ENCODE measurements at places on chromosomes 11 and 22.
A peak's percentile ranks its signal among the peaks of the same experiment; 100 is the strongest.

- no peak for DNase-seq
Observed at GRCh38 chr11:131533998-131534397, 163.6 kb downstream of the NTM start.

DNA sequence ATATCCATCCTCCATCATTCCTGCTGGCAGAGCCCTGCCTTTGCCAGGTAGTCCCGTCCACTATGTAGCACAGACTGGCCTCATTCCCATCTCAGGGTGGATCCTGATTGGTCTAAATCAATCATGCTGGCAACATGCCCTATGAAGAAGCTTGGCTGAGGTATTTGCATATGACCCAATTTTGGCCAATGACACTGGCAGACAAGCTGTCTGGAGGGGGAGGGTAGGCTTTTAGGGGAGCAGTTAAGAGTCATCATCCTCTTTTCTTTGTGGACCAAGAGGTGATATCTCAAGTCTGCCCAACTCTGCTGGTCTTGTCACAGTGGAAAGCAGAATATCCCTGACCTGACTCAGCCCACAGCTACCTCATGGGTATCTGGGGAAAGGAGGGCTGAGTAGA is 5.1 kb downstream of the CCDC89 start:
- no peak for DNase-seq

- no peak for DNase-seq
Observed at GRCh38 chr11:32088117-32088941, 2.5 kb upstream of the RCN1 start.

- no peak for DNase-seq
Observed at GRCh38 chr11:1172729-1173117, 15.0 kb downstream of the MUC5AC start.

- DNase-seq = no peak
Observed at GRCh38 chr11:28615542-28615941, 507.4 kb downstream of the METTL15 start.

- DNase-seq = no peak
Observed at GRCh38 chr11:18193010-18193409, 20.4 kb downstream of the MRGPRX4 start.

DNA sequence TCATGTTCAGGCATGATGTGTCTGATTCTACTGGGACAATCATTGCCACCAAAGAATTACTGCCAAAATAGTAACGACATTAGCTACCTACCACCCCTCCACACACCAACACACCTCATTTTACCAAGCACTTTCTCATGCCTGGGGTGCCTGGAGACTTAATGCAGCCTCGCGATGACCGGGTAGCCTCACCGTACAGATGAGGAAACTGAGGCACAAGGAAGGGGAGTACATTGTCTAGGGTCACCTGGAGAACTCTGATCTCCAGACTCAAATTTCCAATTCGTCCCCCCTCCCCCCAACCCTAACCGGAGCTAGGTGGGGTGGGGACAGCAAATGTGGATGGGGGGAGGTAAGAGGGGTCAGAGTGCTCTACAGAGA is 2.7 kb upstream of the RTN4RL2 start:
- DNase-seq = no peak

DNA sequence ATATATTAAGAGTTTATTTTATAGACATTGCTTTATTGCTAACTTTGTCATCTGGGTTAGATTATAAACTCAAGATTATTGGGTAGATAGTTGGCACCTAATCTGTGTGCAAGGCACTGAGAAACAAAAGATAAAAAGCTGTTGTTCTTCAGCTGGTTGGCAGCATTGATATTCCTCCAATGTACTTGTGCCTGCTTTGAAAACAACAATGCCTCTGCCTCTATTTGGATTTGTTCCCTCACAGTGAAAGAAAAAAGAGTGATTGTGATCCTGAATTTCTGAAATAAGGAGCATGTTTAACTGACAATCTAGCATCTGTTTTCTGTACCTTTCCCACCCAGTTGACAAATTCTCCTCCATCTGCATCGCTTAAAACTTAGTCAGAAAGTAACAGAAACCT is 98.3 kb downstream of the TYR start:
- DNase-seq = no peak

- no peak for DNase-seq
Observed at GRCh38 chr22:40399621-40400020, 29.2 kb downstream of the SGSM3 start.

- no peak for DNase-seq
Observed at GRCh38 chr22:36828815-36829214, 12.0 kb upstream of the PVALB start.

- DNase-seq = no peak
Observed at GRCh38 chr11:70507466-70508230, 109.3 kb downstream of the CTTN start.

- DNase-seq = no peak
Observed at GRCh38 chr11:69541501-69542313, 60.2 kb downstream of the LINC01488 start.

- no peak for DNase-seq
Observed at GRCh38 chr11:13378316-13378715, 84.7 kb downstream of the BTBD10 start.

DNA sequence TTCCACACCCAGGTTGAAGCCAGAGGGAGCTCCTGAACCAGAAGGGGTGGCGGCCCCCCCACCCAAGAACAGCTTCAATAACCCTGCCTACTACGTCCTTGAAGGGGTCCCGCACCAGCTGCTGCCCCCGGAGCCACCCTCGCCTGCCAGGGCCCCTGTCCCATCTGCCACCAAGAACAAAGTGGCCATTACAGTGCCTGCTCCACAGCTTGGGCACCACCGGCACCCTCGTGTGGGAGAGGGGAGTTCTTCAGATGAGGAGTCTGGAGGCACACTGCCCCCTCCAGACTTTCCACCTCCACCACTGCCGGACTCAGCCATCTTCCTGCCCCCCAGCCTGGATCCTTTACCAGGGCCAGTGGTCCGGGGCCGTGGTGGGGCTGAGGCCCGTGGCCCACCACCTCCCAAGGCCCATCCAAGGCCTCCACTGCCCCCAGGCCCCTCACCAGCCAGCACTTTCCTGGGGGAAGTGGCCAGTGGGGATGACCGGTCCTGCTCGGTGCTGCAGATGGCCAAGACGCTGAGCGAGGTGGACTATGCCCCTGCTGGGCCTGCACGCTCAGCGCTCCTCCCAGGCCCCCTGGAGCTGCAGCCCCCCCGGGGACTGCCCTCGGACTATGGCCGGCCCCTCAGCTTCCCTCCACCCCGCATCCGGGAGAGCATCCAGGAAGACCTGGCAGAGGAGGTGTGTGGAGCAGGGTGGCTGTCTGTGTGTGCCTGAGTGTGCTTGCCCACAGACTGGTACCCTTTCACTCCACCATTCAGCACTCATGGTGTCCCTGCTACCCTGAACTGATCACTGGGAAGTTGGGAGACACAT is 6.7 kb downstream of the PHOX2A start:
- no peak for DNase-seq

- no peak for DNase-seq
Observed at GRCh38 chr22:40243891-40244290, 66.2 kb downstream of the TNRC6B start.

- DNase-seq = no peak
Observed at GRCh38 chr11:76854709-76855108, 6.0 kb upstream of the ACER3 start.

- DNase-seq = no peak
Observed at GRCh38 chr11:32963721-32964120, 52.0 kb upstream of the DEPDC7 start.

DNA sequence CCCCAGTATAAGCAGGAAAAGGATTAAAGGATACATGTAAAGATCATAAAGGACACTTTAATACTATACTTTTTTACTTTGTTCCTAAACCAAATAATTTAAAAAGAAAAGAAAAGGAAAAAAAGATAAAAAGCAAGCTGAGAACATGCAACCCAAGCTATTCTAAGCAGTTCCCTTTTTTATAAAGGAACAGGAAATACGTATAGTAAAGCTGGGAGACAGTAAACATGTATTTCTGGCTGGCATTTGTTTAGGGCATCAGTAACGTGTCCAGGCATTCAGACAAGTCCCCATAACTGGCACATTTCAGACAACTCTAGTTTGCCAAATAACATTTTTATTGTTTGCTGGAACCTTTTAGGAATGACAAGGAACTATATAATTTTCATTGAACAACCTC is 24.9 kb downstream of the BCO2 start:
- no peak for DNase-seq

GRCh38 chr11:28107191-28107749 is 686 bp downstream of the KIF18A start:
- DNase-seq = no peak

DNA sequence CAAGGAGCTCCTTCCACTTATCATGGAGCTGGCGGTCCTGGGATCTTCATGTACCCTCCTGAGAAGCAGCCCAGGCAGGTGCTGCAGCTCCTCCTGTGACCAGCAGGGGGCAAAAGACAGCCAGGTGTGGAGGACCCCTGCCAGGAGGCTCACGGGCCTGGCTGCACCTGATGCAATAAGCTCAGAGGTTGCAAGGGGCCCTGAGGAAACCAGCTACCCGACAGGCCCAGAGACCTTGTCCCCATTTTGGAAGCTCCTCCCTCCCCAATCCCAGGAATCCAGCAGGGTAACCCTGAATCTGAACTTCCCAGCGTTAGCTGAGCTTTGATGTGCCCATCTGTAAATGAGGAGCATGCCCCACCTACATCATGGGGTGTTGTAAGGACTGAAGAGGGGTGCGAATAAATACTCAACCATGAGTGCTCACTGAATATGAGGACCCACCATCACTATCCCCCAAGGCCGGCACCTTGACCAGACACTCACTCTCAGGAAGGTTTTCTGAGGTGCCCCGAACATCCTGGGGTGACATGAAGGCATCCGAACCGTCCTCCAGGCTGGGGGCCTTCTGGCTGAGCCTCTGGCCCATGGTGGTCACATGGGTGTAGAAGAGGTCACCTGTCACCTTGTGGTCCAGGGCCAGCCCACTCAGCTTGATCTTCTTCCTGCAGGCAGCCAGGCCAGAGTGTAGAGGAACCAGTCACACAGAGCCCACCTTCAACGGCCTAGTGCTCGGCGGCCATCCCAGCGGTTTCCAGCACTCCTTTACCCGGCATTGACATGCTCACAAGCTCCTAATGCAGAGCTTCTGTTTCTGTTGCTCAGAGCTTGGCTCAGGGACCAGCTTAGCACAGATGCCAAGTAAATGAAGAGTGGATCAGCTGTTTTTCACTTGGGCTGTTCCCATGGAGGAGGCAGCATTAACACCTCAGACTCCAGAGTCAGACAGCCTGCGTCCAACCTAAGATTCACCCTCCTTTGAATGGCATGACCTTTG is 21.7 kb downstream of the SLC43A1 start:
- peak; percentile 62 for DNase-seq

- DNase-seq = no peak
Observed at GRCh38 chr11:41522899-41523672, 63.6 kb upstream of the LRRC4C start.

GRCh38 chr11:75792127-75792731 is 22.8 kb upstream of the UVRAG start:
- no peak for DNase-seq

GRCh38 chr11:13776134-13776815 is 107.8 kb downstream of the FAR1 start:
- DNase-seq = no peak

DNA sequence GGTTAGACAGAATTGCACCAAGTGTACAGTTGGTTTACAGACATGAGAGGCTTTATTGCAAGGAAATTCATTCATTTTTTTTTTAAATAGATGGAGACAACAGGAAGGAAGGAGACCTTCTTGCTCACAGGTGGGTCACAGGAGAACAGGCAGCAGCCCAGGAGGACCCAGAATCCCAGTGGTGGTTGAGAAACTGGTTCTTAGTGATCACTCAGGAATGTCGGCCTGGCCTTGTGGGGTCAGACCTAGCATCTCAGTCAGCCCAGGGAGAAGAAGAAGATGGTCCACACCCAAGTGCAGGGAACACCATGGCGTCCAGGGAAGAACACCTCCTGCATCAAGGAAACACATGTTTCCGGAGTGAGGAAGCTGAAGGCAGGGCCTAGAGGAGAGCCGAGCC is 849 bp downstream of the KRTAP5-11 start:
- DNase-seq = no peak

DNA sequence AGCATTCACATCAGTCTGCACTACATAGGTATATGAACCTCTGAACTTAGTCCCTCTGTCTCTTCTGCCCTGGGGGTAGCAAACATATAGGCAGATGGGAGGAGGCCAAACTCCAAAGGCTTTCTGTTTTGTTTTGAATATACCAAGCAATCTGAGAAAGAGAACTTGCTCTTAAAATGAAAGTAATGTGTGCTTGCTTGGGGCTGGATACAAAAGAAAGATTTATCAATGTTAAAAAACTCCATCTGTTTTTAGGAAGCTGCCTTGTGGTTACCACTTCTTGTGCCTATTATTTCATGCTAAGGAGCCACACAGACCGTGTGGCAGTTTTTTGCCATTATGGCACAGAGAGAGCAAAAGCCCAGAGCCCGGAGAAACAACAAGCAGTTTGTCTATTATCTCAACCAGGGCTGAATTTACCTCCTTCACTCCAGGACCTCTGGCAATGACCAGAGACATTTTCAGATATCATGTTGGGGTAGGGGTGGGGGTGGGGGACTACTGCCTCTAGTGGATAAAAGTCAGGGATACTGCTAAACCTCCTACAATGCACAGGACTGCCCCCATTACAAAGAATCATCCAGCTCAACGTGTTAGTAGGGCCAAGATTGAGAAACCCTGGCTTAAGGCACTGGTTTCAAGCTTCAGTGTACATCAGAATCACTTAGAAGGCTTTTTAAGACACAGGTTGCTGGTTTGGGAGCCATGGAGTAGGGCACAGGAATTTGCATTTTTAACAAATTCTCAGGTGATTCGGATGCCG is 124.2 kb downstream of the APIP start:
- DNase-seq = no peak

- DNase-seq = no peak
Observed at GRCh38 chr11:24872651-24873311, 375.9 kb downstream of the LUZP2 start.

DNA sequence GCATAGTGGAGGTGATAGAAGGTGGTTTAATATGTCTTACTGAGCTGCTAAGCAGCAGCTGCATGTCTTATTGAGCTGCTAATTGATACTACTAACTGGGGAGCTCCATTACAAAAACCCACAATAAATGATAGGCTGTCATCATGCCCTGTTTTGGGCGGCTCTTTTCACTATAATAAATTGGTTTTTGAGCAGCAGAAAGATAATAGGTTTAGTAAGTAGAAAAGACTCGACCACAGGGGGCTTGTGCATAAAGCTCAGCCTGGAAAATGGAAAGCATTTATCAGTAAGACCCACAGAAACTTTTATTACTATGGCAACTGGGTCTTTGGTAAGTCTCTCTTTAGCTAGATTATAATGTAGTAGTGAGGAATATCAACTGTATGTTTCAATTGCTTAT is 117.6 kb downstream of the LDLRAD3 start:
- no peak for DNase-seq

- no peak for DNase-seq
Observed at GRCh38 chr11:46553814-46554212, 40.0 kb downstream of the AMBRA1 start.

DNA sequence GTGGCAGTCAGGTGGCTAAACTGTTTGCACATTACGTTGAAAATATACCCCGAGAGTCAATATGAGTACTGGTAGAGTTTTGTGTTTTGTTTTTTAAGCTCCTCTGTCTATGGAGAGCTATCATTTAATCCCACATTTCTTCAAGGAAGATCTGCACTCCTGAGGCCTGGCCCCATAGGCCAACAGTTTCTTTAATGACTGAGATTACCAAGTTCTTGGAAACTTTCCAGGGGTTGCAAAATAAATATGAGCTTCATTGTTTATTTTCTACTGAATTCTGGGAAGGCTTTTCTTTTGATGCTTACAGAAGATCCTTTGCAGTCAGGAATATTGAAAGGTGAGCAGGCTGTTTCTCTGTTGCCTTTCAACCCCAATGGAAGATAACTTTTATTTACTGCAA is 452.0 kb downstream of the JRKL start:
- no peak for DNase-seq

GRCh38 chr22:39251762-39252460 is 7.1 kb upstream of the PDGFB start:
- no peak for DNase-seq

GRCh38 chr11:62959422-62959980 is 25.3 kb downstream of the SLC22A6 start:
- no peak for DNase-seq
